ENCODE measurements at places on chromosomes 16 and 17.

- DNase-seq: peak; percentile 49
These were observed 7.9 kb downstream of the P2RX5 start for GRCh38 chr17:3688027-3688553.

- no peak for DNase-seq
These were observed 149.7 kb downstream of the SNX29 start for GRCh38 chr16:12126091-12126806.

DNA sequence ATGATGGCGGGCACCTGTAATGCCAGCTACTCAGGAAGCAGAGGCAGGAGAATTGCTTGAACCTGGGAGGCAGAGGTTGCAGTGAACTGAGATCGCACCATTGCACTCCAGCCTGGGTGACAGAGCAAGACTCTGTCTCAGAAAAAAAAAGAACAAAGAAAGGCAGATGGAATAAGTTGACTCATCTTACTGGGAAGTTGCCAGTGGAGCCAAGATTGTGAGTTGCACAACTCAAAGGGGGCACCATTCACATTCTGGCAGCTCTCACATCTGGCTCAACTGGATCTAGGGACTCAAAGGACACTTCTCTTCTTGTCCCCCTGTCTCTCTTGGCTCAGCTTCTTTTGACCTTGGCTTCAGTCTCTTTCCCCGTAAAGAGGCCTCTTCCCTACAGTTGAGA lies 53.7 kb upstream of the ETV4 start:
- DNase-seq: no peak

DNA sequence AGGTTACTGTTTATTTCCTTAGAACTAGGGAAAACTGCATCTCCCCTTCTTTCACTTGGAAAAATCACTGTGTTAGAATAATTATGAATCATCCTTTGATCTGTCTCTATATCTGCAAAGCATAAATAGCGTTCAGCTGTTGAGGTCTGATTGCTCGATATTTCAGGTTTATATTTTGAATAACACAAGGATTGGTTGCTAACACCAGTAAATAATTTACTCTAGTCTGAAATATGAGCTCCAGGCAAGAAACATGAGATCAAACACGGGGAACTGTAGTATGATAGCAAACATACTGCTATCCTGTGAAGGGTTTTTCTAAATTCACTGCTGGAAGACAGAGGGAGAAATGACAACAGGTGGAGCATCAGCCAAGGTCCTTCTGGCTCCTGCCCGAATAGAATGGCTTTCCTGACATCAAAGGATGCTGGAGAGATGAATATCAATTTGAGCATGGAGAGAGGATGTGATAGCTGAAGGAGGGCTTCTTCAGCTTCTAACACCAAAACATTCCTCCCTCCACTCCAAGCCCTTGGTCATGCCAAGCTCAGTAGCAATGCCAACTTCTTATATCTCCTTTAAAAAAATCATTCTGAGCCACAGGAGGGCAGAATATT lies 450.3 kb downstream of the SHISA9 start:
- no peak for DNase-seq

GRCh38 chr16:85963753-85964285 lies 64.9 kb downstream of the IRF8 start:
- no peak for DNase-seq

- no peak for DNase-seq
These were observed 23.3 kb downstream of the LIMD2 start for GRCh38 chr17:63676584-63676983.

DNA sequence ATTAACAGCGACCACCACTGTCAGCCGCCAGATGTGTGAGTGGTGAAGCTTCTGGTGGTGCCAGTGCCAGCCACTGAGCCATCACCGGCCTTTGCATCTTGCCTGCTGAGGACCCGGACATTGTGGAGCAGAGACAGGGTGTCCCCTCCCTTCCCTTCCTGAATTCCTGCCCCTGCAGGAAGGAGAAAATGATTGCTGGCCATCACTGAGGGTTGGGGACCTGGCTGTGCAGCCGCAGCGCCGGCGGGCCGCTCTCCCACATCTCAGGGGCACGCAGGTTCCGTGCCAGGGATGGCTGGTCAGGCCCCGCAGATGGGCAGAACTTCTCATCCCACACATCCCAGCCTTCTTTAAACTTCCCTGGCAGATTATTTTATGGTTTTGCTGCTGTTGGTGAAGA lies 56.5 kb downstream of the RPTOR start:
- DNase-seq: no peak

GRCh38 chr17:21031756-21032396 lies 10.9 kb downstream of the USP22 start:
- no peak for DNase-seq

DNA sequence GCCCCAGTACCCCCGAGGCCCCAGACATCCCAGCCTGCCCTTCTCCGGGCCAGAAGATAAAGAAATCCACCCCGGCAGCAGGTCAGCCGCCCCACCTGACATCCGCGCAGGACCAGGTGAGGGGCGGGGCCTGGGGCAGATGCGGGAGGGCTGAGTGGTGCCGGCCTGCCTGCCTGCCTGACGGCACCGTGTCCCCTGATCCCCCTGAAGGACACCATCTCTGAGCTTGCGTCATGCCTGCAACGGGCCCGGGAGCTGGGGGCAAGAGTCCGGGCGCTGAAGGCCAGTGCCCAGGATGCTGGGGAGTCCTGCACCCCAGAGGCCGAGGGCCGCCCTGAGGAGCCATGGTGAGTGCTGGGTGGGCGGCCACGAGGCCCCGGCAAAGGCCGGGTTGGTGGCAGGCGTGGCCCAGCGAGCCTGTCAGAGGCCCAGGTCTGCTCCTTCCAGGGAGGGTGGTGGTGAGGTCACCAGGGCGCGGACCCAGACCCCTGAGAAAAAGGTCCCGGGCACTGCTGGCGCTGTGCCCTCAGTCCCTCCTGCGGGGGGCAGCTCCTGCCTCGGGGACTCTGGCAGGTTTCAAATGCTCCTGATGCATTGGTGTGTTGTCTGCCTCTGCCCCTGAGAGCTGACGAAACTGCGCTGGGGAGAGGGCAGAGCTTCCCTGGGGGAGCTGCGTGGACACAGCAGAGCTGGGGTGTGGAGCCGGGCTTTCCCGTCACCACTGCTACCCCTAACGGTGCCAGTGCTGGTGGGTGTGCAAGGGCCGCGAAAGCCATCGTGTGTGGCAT lies 1.2 kb downstream of the CDT1 start:
- DNase-seq: no peak

- DNase-seq: no peak
These were observed 196.0 kb upstream of the PSMD7 start for GRCh38 chr16:74100395-74101326.

- DNase-seq: no peak
These were observed 14.7 kb downstream of the DCAKD start for GRCh38 chr17:45036691-45037090.

GRCh38 chr17:59558953-59559352 lies 6.5 kb upstream of the DHX40 start:
- DNase-seq: no peak

GRCh38 chr17:78716814-78717393 lies 65.2 kb downstream of the CYTH1 start:
- no peak for DNase-seq

DNA sequence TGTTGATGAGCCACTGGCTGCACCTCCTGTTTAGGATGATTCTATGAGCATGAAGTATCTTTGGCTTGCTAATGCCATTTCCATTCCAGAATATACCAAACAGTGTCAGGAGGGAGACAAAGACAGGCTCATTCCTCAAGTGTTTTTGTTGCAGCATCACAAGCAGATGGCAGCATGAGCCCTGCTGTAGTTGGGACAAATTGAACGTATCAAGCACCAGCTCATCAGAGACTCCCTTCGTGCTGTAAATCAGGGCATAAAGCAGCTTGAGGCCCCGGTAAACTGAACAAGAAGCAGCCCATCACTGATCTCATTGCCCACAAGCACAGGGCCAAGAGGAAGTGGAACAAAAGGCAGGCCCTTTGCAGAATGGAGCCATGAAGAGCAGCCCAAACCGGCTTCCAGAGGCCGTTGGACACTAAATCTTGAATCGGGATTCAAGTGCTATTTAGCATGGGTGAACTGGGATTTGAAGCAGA lies 45.9 kb upstream of the HS3ST3A1 start:
- DNase-seq: no peak

- DNase-seq: no peak
These were observed 221.8 kb downstream of the MAP2K4 start for GRCh38 chr17:12242345-12242954.

- no peak for DNase-seq
These were observed 2.0 kb upstream of the CANT1 start for GRCh38 chr17:79011451-79012147.

GRCh38 chr17:42531455-42532354 lies 4.3 kb upstream of the NAGLU start:
- peak; percentile 57 for DNase-seq

DNA sequence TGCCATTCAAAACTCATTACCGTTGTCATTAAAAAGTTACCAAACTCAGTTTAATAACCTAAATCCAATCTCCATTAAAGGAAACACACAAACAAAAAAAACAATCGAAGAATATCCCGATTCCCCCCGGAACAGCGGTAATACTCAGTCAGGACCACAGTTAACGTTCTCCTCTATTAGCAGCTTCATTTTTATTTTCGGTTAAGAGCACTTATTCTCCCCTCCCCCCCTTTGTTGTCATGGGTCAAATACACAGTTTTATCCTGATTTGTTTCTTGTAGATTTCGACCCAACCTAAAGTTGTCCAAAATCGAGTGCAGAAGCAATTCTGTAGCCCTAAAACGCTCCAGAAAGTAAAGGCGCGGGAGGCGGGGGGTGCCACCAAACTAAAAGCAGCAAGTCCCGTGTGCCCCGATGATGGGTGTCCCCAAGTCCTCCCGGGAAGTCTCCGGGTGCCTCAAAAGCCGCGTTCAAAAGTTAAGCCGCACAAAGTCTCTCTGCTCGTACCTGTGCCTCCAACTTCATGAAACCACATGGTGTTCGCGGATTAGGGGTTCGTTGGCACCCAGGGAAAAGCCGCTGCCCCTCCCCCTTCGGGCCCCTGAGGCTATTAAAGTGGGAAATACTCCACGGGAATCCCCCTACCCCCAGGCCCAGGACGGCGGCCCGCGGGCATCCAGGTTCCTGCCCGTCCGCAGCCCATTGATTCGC lies 996 bp downstream of the SUMO2 start:
- no peak for DNase-seq

DNA sequence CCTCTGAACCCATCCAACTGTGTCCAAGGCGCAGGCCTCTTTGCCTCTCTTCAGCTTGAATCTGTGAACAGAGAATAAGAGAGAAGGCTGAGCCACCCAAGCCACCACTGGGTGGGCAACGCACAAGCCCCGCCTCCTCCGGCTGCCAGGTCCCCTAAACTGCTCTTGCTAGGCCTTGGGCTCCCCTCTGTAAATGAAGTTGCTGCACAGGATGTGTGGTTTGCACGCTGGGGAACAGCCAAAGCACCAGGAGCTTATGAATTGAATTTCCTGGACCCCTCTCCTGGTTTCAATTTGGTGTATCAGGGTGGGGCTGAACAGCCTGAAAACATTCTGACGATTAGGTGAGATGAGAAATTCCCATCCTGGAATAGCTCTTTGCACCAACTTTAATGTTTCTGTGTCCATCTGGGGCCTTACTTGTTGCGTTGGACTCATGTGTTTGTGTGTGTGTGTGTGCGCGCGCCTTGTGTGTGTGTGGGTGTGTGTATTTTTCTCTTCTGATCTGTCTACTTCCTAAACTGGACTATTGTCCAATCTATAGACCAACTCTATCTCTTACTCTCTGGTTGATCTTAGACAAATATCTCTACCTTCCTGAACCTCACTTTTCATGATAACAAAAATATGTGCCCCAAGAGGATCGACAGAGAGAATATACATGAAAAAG lies 2.3 kb downstream of the CCL1 start:
- no peak for DNase-seq

Data from activated B cell treated with CpG ODN at 0.5 μM for 24 hours (primary cell).